ENCODE measurements at places on chromosomes 11 and 22.

GRCh38 chr11:109864151-109864661, 229.0 kb upstream of the ZC3H12C start:
- DNase-seq = no peak

DNA sequence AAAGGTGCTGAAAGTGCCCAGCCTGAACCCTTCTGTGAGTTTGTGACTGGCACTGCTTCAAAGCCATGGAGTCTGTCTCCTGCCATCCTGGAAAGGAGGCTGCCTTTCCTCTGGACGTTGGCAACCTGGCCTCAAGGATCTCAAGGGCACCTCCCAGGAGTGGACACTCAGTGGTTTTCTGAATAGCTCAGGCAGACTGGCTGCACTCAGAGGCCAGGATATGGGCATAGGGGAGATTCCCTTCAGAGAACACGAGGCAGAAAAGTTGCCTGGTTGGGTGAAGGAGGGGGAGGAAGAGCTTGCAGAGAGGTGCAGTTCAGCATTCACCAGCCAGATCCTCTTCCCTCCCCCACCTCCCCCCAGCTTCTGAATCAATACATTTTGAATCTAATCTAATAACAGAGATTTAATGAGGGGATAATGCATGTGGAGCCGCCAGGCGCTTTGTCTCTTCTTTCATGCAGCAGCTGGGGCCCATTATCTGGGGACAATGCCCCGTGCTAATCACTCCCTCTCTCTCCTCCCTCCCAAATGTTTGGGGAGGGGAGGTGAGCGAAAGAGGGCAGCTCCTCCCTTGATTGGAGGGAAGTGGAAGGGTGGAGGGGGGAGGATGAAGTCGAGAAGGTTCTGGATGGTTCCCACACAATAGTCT, 17.7 kb downstream of the HTR3A start:
- no peak for DNase-seq

DNA sequence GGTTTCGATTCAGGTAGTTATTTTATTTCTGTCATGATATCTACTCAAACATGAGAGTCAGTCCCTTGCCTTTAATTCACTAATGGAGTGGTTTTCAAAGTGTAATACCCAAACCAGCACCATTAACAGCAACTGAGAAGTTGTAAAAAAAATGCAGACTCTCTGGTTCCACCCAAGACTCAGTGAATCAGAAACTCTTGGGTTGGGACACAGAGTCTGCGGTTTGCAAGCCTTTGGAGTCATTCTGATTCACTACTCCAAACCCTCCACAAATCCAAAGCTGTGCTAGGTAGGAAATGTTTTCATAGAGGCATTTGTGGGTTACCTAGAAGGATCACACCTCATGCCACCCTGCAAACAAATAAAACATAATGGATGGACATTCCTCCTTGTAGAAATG, 340.1 kb downstream of the NTM start:
- no peak for DNase-seq

- DNase-seq = no peak
Observed at GRCh38 chr11:69704508-69705253, 859 bp upstream of the FGF19 start.

- peak; percentile 61 for DNase-seq
Observed at GRCh38 chr22:30425616-30426387, at the start of gene MTFP1. Gene MTFP1 (plus strand): TSS chr22:30425768. CDS start chr22:30425880, 112 bp downstream.

DNA sequence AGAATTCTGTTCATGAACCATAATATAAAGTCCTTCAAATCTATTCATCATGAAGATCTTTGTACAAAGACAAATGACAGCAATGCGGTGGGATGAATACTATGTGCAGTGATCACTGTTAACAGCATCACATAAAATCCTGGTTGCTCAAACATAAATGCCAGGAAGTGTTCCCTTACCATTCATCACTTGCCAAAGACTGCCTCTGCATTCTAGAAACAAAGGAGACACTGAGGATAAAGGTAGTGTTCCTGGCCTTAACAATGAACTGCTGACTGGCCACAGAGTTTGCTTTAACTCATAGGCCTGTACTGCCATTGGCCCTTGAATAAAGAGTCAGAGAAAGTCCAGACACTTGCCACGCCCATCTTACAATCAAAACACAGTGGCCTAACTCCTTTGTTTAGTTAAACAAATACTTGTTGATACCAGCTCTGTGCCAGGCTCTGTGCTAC, 29.5 kb downstream of the C2CD3 start:
- peak; percentile 21 for DNase-seq

GRCh38 chr11:26914968-26915367, 78.9 kb upstream of the FIBIN start:
- DNase-seq = no peak

DNA sequence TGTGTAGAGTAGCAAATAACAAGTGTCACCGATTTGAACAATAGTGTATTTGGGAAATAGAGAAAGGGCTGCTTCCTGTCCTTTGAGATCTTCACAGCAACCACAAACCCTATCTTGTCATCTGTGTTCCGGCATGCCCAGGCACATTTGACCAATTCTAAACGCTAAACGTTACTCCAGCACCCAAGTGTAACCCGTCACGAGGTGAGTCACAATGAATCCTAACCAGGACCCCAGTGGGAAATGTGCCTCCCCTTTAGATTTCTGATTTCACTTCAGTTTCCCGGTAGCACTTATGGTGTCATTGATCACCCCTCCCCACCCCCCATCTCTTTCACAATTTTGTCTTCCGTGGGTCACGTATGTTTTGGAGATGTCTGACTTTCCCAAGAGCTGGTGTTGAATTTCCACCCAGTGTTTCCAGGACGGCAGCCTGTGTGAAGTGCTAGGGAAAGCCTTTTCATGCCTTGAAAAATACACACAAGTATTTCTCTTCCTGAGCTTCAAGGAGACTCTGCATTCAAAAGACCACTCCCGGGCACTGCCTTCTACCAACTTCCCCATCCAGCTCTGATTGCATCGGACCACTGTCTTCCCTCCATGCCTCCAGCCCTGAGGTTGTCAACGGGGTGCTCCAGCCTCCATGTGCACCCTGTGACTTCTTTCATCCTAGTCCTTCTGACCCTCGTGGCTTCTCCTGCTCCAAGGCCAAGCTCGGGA, 10.5 kb upstream of the C11orf24 start:
- DNase-seq = no peak

DNA sequence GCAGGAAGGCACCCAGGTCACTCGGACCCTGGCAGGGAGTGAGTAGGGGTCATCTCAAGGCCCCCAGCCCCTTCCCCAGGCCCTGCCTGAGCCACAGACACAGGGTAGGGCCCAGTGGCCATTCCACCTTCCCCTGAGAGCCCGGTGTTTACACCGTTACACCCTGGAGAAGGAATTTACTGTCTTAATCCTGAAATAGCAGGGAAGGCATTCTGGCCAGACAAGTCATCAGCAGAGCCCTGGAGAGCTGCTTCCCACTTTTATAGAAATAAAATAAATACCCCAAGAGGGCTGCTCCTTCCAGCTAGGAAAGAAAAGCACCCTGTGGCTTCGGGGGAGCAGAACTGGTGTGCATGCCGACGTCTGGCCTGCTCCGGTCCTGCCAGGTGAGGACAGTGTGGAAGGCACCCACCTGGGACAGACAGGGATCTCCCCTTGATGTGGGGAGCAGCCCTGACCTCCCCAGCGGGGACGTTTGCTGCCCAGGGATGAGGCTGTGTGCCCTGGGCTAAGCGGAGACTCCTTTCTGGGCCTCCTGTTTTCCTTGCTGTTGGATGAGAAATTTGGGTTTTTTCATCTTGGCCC, 180.0 kb downstream of the MN1 start:
- no peak for DNase-seq

DNA sequence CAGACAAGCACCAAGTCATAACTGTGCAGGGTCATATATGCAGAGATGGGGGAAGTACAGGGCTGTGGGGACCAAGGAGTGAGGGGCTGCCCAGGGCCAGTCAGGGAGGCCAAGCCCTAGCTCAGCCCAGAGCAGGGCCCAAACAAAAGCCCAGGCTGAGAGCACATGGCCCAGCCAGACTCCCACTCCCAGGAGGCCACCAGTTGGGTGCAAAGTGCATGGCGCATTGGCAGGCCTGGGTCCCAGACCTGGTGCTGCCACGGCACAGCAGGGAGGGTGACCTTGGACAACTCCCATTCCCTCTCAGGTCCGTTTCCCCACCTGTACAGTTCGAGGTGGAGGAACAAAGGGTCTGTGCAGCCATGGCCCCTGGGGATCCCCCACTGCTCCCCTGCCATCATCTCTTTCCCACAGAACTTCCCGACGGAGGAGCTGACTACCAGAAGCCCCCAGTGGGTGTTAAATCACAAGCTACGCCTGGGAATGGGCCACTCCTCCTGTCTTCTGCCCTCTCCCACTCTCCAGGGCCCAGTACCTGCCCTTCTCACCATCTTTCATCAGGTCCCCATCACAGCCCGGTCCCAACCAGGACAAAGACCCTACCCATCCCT, 608 bp downstream of the NIPSNAP1 start:
- DNase-seq = no peak

GRCh38 chr11:8766988-8767374, 84.4 kb downstream of the RPL27A start:
- no peak for DNase-seq

- DNase-seq = peak; percentile 8
Observed at GRCh38 chr11:13663631-13664071, 4.8 kb upstream of the FAR1 start.

- no peak for DNase-seq
Observed at GRCh38 chr11:111726301-111726713, 39.9 kb downstream of the PPP2R1B start.

DNA sequence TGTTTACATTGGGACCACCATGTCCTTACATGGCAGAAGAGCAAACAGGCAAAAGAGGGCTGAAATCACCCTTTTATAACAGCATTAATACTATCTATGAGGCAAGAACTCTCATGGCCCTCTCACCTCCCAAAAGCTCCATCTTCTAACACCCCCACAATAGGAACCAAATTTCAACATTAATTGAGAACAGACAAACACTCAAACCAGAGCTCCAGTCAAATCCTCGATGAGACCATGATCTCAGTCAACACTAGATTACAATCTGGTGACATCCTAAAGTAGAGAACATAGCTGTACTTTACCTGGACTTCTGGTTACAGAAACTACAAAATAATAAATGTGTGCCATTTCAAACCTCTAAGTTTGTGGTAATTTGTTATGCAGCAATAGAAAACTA, 25.1 kb downstream of the OR2AG2 start:
- no peak for DNase-seq

GRCh38 chr11:336659-337198, 16.1 kb upstream of the IFITM3 start:
- DNase-seq = no peak

Data from ACHN (cell line).